Stimulated activated CD4-positive, alpha-beta T cell treated with anti-CD3 and anti-CD28 coated beads, Interleukin-1b, Interleukin-23, amount 100 ng/mL, for 1 hour (primary cell): ENCODE measurements at places on chromosomes 4 and X.

DNA sequence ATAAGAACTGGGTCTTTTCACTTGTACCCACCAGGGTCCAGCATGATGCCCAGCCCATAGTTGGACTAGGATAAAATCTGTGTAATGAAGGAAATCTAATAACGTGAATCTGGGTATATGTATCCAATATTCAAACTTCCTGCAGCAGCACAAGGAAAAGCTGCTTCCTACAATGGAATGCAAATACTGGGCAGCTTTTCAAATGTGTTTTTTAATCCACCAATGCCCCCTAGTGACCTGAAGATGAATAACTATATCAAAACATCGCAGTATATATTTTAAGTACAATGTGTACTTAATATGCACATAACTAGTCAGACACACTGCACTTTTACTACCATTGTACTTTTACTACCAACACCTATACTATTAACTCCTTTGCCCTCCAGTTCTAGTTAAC is 5.3 kb downstream of the APOO start:
- no peak for DNase-seq

GRCh38 chrX:2426289-2426882 is 74.4 kb downstream of the DHRSX start:
- DNase-seq, result no peak

DNA sequence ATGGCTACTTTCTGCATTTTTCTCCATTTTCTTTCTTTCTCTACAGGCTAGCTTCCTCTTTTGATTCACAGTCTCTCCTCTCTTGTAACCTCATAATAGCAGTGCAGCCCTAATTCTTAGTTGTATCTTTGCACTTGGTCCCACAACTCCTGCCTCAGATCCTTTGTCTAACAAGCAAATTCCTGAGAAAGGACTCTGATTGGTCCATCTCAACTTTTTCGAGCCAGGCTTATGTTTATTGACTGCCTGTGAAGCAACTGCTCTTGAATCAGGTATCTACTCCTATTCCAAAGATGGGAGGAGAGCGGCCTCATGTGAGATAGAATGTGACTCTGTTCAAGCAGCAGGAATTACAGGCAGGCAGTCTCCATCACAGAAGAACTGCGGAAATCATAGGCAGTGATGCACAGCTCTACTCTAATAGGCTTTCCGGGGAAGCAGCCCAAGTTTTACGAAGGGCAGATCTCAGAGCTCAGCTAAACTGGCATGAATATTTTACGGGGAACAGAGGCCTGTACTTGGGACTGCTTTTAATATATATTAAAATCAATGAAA is 123.5 kb downstream of the GABRB1 start:
- no peak for DNase-seq

DNA sequence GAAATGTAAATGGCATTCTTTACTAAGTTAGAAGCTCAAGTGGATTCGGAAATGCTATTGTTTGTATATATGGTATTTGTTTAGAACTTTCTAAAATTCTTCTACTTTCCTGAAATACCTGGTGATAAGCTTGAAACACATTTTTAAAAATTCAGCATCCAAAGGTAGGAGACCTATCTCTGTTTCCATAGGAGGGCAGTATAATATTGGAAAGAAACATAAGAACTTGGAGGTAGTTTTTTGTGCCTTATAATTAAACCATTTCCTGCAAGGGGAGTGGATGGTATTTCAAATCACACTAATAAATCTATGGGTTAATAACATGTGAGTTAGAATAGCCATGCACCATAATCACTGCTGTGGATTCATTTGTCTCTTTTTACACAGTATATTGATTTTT is 217.4 kb upstream of the AADAT start:
- no peak for DNase-seq
